Peyer's patch (tissue), 4 donors: ENCODE measurements at places on chromosomes 2 and 18. TPM values are rescaled to one million over a fixed set of nuclear protein-coding genes. Genes with fewer than 3 reads are reported as not detected.

TMEM150A gene
- total RNA-seq, result 8.3 TPM

POMC gene
- total RNA-seq, result not detected

GRCh38 chr2:22043784-22044183, 920.0 kb downstream of the TDRD15 start:
- H3K27me3 ChIP-seq, result no peaks in the 10 kb centered on the region
- no peak for DNase-seq
- H3K4me3 ChIP-seq, result no peak overlapping the region
- no peaks in the 10 kb centered on the region for H3K4me1 ChIP-seq

GRCh38 chr2:215750763-215751162, 262.6 kb downstream of the MREG start:
- H3K36me3 ChIP-seq, result no peaks in the 10 kb centered on the region
- H3K4me3 ChIP-seq, result no peak overlapping the region
- DNase-seq, result no peak
- H3K27me3 ChIP-seq, result no peaks in the 10 kb centered on the region
- H3K4me1 ChIP-seq, result no peaks in the 10 kb centered on the region
- no peak overlapping the region for H3K27ac ChIP-seq

DNA sequence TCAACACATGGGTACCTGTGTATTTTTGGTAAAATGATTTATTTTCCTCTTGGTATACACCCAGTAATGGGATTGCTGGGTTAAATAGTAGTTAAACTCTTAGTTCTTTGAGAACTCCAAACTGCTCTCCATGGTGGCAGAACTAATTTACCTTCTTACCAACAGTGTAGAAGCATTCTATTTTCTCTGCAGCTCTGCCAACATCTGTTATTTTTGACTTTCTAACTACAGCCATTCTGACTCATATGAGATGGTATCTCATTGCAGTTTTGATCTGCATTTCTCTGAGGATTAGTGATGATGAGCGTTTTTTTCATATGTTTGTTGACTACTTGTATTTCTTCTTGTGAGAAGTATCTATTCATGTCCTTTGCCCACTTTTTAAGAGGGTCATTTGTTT, 180.6 kb downstream of the FSIP2 start:
- H3K27ac ChIP-seq, result no peak overlapping the region
- no peaks in the 10 kb centered on the region for H3K36me3 ChIP-seq
- no peaks in the 10 kb centered on the region for H3K27me3 ChIP-seq
- H3K4me1 ChIP-seq, result no peaks in the 10 kb centered on the region
- DNase-seq, result no peak

DNA sequence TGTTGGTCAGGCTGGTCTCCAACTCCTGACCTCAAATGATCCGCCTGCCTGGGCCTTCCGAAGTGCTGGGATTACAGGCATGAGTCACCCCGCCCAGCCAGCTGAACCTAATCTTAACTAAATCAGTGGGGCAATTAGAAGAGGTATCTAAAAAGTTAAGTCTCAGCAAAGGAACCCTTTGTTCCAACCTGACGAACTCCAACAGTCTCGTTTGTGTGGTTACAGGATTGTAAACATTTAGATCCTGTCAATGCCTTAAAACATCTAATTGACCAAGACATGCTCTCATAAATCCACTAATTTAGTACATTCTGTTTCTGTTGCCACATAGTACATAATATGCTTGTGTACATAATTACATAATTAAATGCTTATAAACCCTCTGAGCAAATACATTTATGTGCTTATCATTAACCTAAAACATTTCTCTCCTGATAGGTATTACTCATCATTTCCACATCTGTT, 31.1 kb upstream of the STK39 start:
- H3K27ac ChIP-seq, result no peak overlapping the region
- H3K36me3 ChIP-seq, result no peaks in the 10 kb centered on the region
- no peaks in the 10 kb centered on the region for H3K4me1 ChIP-seq

GRCh38 chr2:18799397-18799796, 210.0 kb upstream of the NT5C1B start:
- H3K4me3 ChIP-seq, result no peak overlapping the region
- no peak for DNase-seq
- H3K36me3 ChIP-seq, result no peaks in the 10 kb centered on the region
- H3K27me3 ChIP-seq, result no peaks in the 10 kb centered on the region
- H3K4me1 ChIP-seq, result no peaks in the 10 kb centered on the region

- no peak overlapping the region for H3K27ac ChIP-seq
- H3K27me3 ChIP-seq, result no peaks in the 10 kb centered on the region
- no peaks in the 10 kb centered on the region for H3K4me1 ChIP-seq
- DNase-seq, result no peak
- H3K36me3 ChIP-seq, result no peaks in the 10 kb centered on the region
These were observed 48.8 kb downstream of the FSHR start for GRCh38 chr2:49105506-49105905.

DNA sequence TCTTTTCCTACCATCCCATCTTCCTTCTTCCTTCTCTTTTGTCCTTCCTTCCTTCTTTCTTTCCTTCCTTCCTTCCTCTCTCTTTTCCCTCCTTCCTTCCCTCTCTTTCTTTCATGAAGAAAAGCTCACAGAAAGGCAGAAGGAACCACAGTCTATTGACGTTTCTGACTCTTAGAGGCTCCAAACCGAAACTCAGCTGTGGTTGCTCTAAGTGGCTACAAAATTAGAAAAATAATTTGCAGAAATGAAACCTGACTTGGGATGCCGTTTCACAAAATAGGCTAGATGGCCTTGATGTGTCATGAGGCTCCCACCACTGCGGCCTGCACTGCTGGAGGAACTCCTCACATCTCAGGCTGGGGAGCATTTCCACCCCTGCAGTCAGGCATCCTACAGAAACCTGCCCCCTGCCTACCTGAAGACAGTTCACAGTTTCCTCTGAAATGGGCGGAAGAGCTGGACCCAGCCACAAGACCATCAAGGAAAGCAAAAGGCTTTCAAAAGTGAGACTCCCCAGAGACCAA, 165.6 kb downstream of the SMAD7 start:
- no peaks in the 10 kb centered on the region for H3K36me3 ChIP-seq
- no peak for DNase-seq
- peaks cover 26% of the 10 kb centered on the region for H3K4me1 ChIP-seq
- H3K4me3 ChIP-seq, result no peak overlapping the region

- no peak overlapping the region for H3K27ac ChIP-seq
- no peaks in the 10 kb centered on the region for H3K4me1 ChIP-seq
- no peak overlapping the region for H3K4me3 ChIP-seq
- H3K27me3 ChIP-seq, result no peaks in the 10 kb centered on the region
These were observed 55.3 kb upstream of the ID2 start for GRCh38 chr2:8626572-8626971.

- H3K27me3 ChIP-seq, result no peaks in the 10 kb centered on the region
- no peak for DNase-seq
- H3K4me3 ChIP-seq, result no peak overlapping the region
- H3K27ac ChIP-seq, result no peak overlapping the region
These were observed 421.6 kb upstream of the ID2 start for GRCh38 chr2:8260213-8260612.

SP140 gene
- 99.9 TPM for total RNA-seq

GPR75 gene
- total RNA-seq, result 2.5 TPM

- H3K4me1 ChIP-seq, result no peaks in the 10 kb centered on the region
- H3K36me3 ChIP-seq, result no peaks in the 10 kb centered on the region
- no peak overlapping the region for H3K4me3 ChIP-seq
These were observed 239.4 kb downstream of the DYSF start for GRCh38 chr2:71692621-71693277.

LBX2 gene
- 6.8 TPM for total RNA-seq

DNA sequence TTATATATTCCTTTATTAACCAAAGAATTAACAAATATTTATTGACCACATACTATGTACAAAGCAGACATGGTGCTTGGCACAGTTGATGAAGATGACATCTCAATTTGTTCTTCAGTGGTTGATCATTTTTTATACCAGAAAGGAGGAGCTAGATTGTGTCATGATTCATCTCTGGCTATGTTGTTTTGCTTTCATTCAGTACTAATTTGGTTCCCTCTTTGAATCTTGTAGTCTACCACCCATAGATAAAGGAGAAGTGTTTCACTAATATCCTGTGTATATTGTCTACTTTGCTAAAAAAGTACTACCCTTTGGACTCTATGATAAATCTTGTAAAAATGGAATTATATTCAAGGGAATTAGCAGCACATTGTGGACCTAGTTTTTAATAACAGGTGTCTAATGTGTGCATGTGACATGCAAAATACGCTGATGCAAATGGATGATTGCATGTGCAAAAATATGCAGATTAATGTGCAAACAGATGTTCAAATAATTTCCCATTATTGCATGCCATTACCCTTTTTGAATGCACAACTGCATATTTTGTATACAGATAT, 313.2 kb upstream of the ZEB2 start:
- no peaks in the 10 kb centered on the region for H3K27me3 ChIP-seq
- no peaks in the 10 kb centered on the region for H3K4me1 ChIP-seq
- H3K4me3 ChIP-seq, result no peak overlapping the region
- no peak for DNase-seq
- no peaks in the 10 kb centered on the region for H3K36me3 ChIP-seq
